Right ventricle myocardium inferior (tissue), 1 donor: ENCODE measurements at places on chromosomes 2 and 18. TPM values are rescaled to one million over a fixed set of nuclear protein-coding genes. Genes with fewer than 3 reads are reported as not detected.

CD302 gene
- 21.9 TPM for total RNA-seq

FOXI3 gene
- not detected for total RNA-seq

SF3B6 gene
- total RNA-seq, result 53.7 TPM

DNA sequence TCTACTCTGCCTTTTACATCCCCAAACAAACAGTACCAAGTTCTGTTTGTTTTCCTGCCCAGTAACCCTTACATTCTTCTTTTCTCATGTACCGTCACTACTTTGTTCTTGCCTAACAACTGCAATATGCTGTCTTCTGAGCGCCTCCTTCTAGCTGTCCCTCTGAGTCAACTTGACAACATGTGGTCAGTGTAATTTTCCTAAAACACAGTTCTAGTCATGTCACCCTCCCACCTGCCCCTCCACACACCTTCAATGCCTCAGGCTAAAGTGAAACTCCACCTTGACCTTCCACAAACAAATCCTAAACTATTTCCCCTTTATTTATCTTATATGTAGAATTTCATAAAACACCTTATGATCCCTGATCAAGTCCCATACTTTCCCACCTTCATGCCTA, 124.6 kb upstream of the CD302 start:
- no peak for DNase-seq

DNA sequence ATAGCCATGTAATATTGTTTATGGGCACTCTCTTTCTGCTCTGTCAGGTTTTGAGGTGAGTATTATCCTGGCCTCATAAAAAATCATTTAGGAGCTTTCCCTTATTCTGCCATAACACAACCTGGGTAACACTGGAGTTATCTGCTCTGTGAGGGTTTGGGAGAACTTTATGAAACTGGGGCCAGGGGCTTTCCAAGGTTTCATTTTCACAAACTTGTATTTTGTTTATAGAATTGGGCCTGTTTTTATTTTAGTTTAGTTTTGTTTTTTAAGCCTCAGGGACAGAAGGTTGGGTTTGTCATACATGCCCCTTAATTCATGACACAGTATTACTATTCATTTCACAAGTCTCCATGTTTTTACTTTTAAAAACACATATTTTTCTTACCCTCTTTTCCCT, 83.5 kb downstream of the IRS1 start:
- DNase-seq, result no peak

DNA sequence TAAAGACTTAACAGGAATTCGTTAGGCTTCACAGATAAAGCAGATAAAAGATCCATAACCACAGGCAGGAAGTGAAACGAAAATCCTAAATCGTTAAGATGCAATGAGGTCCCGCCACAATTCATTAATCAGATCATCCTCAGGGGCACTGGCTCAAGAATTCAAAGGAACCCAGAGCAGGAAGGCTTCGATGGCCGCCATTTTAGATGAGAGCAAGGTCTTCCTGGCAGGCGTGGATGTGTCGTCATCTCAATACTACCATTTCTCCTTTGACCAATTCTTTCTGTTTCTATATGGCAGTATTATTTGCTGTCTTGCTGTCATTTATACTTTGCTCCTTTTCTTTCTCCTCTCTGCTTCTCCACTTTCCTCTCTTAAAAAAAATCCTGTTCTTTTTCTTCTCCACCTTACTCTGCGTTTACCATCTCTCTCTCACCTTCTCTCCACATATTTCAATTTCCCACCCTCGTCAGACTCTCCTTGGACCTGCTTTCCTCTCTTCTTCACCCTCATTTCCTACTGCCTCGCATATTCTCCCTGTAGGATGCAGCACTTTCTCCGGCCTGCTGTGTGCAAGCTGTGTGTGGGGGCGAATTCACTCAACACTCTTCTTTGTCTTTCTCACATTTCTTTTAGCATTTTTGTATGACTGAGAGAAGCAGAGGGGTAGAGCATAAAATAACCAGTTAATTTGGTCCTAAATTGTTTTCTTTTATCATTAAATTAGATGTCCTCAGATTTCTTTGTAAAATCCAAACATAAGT, 35.1 kb upstream of the LHCGR start:
- no peak for DNase-seq

DNA sequence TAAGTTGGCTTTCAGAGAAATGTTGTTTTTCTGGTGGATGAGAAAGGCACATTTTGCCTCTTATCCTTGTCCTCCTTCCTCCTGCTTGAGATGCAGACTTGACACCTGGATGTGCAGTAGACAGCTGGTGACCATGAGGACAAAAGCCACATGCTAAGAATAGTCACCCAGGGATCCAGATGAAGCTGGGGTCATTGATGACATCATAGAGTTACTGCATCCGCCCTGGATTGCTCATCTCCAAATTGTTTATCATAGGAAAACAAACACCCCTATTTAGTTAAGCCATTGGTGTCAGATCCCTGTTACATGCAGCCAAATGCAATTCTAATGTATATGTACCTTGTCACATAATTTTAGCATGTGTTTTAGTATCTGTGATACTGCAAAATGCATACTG, 16.3 kb upstream of the SLC1A4 start:
- DNase-seq, result no peak

DNA sequence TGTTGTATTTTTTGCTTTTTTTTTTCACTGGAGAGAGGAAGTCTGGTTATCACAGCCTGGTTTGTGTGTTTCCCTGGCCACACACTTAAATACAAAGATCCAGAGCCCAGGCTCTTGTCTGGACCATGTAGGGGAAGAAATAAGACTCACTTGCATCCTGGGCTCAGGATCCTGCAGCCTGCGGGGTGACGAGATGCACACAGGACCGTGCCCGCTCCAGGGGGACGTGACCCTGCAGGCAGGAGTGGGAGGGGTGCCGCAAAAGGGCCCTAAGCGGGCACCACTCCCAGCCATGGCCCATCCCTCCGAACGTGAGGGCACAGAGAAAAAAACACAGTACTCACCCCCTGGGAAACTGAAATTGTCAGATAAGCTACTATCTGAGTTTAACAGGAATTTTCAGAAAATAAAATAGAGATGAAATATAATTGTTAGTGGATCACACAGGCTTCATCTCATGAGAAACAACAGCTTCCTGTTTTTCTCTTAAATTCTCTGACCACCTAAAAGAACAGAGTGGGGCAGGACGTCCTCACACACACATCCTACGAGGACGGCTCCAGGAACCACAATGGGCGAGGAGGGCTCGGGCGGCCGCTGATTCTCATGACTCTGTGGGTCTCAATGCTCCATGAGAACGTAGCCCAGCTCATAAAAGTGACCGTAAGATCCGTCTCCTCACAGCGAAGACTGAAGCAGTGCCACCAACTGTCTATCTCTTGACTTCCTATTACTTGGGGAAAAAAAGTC, 142.6 kb upstream of the ALKAL2 start:
- DNase-seq, result no peak

DNA sequence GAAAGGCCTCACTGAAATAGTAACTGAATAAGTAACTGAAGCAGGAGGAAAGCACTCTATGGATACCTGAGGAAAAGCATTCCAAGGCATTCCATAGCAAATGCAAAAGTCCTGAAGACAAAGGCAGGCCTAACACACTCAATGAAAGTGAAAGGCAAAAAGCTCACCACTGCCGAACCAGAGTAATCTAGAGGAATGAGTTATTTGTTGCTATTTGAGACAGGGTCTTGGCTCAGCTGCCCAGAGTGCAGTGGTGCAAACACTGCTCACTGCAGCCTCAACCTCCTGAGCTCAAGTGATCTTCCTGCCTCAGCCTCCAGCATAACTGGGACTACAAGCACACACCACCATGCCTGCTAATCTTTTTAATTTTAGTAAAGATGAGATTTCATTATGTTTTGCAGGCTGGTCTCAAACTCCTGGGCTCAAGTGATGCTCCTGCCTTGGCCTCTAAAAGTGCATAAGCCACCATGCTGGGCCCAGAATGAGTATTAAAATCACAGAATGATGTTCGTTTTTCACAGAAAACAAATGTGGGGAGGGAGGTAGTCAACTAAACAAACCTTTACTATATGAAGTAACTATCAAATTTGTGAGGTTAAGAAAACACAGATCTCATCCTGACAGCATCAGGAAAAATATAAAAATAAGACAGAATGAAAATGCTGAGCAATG, 17.9 kb downstream of the PIAS2 start:
- DNase-seq, result no peak

DNA sequence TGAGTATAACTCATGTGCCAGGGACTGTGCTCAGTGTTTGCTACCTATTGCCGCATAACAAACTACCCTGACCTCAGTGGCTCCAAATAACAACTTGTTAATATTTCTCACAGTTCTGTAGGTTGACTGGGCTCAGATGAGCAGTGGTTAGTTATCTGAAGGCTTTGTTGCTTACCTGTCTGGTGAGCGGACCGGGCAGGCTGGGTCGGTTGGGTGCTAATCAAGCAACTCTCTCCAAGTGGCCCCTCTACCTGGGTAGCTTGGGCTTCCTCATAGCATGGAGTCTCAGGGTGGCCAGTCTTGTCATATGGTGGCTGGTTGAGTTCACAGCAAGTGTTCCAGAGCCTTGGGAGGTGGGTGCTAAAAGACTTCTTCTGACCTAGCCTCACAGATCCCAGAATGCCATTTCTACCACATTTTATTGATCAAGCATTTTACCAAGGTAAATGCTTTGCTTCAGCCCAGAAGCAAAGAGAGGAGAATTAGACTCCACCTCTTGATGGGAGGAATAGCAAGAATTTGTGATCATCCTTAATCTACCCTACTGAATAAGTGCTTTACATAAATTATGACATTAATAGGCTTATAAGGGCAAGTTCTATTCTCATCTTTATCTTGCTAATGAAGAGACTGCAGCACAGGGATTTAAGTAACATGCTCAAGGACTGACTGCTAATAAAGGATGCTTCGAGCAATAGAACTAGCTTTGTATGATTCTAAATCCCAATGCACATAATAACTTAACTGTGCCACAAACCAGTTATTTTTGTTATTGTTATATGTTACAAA, 16.9 kb downstream of the RAB31 start:
- DNase-seq, result no peak

DNA sequence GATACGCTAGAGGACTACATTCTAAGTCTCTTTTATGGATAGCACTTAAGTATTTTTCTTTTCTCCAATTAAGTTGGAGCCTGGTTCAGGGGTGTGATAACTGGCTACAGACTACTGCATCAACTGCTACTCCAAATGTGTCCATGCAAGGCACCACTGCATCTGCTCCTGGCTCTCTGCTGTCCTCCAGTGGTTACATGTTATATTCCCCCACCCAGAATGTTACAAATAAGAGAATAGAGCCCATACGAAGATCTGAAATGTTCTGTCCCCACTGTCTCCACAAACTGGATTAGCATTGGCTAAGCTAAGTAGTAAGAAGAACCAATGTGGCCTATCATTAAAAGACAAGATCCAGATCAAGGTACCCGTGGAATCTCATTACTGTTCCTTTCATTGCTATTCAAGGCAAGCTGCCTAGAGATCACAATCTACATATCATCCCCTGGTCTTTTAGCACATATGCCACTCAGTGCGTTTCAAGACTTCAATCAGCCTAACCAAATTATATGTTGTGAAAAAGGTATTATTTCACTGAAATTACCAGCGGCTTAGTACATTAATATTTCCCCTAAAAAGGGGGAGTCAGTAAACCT, 308.3 kb upstream of the SLC8A1 start:
- DNase-seq, result peak; percentile 65
